Lung (tissue), 17 donors: ENCODE measurements at places on chromosomes 16 and 17. TPM values are rescaled to one million over a fixed set of nuclear protein-coding genes. Genes with fewer than 3 reads are reported as not detected.

Gene EME1
- total RNA-seq = 2.8 TPM

GRCh38 chr17:17034026-17034425, 8.2 kb upstream of the MPRIP start:
- no peak for DNase-seq
- no peak overlapping the region for H3K4me3 ChIP-seq
- H3K27ac ChIP-seq = no peak overlapping the region
- no peaks in the 10 kb centered on the region for H3K36me3 ChIP-seq
- H3K27me3 ChIP-seq = no peaks in the 10 kb centered on the region

GRCh38 chr16:29775742-29776408, 2.2 kb upstream of the ZG16 start:
- no peak for DNase-seq
- H3K4me1 ChIP-seq = no peaks in the 10 kb centered on the region
- no peaks in the 10 kb centered on the region for H3K27me3 ChIP-seq
- no peak overlapping the region for H3K27ac ChIP-seq
- no peaks in the 10 kb centered on the region for H3K36me3 ChIP-seq
- no peak overlapping the region for H3K4me3 ChIP-seq

DNA sequence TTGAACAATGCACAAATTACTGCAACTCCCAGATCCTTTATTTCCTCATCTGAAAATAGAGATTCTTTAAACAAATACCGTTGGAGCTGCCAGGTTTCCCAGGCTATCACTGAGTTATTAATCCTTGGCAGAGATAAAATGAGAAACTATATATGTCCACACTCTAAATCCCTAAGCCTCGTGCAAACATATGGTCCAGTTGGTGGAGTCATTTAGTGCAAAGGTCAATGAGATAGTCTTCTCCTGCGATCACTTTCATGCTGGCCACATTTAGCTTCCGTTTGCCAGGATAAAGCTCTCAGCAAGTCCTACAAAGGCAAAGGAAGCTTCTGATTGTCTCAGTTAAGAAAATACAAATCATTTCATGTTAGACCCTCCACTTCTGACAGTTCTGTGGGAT, 11.0 kb downstream of the GRIN2A start:
- DNase-seq = no peak
- no peak overlapping the region for H3K27ac ChIP-seq
- H3K36me3 ChIP-seq = no peaks in the 10 kb centered on the region
- no peaks in the 10 kb centered on the region for H3K4me1 ChIP-seq
